Stimulated activated CD4-positive, alpha-beta T cell treated with anti-CD3 and anti-CD28 coated beads, TNF-alpha, amount 100 ng/mL, for 1 hour (primary cell): ENCODE measurements at places on chromosomes 16 and 17.

- no peak for DNase-seq
These were observed 160.6 kb downstream of the CYB561 start for GRCh38 chr17:63285551-63285950.

DNA sequence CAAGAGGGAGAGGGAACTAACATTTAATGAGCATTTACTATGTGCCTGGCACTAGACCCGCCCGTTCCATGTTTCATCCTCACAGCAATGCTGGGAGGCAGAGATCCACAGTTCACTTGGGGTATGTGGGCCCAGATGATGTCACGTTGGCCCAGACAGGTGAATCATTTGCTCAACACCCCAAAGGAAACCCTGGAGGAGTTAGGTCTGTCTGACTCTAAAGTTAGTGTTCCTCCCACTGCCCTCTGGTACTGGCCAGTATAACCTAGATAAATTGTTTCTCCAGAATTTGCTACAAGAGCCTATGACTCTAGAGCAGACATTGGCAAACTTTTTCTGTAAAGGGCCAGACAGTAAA, 164.6 kb downstream of the VPS53 start:
- DNase-seq, result no peak

GRCh38 chr17:41178843-41179616, 1.0 kb upstream of the KRTAP4-2 start:
- no peak for DNase-seq

- DNase-seq, result no peak
These were observed 444.3 kb upstream of the HSBP1 start for GRCh38 chr16:83363521-83363920.

DNA sequence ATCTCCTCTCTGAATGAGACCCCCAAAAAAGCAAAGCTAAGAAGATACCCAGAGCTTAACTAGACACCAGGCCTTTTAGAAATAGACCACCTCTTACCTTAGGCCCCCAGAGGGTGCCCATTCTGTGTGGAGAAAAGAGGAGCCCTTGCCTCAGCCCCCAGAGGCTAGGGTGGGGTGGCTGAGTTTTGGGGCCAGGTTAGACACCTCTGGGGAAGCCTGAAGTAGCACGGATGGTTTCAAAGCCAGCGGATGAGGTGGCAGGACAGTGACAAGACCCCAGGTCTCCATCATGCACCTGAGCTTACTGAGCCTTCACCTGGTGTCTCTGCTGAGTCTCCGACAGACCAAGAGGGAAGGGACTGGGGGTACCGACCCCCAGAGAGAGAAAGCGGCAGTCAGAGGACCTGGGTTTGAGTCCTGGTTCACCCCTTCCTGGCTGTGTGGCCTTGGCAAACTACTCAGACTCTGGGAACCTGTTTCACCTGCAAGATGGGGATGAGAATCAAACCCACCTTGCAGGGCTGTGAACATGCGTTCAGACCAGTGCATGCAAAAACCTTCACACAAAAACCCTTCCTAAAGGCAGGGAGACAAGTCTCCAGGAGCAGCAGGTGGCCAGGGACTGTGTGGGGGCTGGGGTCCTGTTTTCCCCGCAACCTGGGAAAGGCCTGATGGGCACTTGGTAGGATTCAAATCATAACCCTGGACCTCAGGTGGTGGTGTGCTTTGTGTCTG, 7.7 kb downstream of the SCGB1C2 start:
- DNase-seq, result no peak

DNA sequence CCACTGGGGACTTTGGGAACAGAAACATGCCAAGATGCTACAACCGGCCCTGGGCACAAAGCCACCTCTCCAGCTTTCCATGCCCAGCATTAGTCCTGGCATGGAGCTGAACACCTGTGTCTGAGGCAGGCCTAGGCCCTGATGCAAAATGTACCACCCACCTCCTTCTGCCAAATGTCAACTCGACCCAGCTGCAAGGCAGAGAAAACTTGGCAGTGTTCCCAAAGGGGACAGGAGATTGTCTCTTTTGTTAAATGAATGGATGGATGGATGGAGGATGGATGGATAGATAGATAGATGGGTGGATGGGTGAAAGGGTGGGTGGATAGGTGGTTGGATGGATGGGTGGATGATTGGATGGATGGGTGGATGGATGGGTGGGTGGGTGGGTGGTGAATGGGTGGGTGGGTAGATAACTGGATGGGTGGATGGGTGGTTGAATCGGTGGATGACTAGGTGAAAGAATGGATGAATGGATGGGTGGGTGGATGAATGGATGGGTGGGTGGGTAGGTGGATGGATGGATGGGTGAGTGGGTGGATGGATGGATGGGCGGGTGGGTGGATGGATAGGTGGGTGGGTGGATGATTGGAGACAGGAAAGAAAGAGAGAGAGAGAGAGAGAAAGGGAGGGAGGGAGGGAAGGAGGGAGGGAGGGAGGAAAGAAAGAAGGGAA, 73.4 kb upstream of the TNRC6C start:
- no peak for DNase-seq

GRCh38 chr16:48194828-48195556, 39.2 kb upstream of the ABCC12 start:
- no peak for DNase-seq

DNA sequence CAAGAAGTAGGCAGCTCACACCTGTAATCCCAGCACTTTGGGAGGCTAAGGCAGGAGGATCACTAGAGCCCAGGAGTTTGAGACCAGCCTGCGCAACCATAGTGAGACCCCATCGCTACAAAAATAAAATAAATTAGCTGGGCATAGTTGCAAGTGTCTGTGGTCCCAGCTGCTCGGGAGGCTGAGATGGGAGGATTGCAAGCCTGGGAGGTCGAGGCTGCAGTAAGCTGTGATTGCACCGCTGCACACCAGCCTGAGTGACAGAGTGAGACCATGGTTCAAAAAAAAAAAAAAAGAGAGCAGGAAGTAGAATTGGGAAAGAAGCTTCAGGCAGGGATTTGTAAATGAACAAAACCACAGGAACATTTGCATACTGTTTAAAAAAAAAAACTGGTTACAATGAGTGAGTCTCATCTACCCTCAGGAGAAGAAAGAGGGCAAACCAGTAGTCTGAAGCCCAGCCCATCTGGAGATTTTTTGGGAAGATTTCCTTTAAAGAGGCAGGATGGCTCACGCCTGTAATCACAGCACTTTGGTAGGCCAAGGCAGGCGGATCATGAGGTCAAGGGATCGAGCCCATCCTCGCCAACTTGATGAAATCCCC, 7.9 kb downstream of the MPV17L start:
- no peak for DNase-seq

DNA sequence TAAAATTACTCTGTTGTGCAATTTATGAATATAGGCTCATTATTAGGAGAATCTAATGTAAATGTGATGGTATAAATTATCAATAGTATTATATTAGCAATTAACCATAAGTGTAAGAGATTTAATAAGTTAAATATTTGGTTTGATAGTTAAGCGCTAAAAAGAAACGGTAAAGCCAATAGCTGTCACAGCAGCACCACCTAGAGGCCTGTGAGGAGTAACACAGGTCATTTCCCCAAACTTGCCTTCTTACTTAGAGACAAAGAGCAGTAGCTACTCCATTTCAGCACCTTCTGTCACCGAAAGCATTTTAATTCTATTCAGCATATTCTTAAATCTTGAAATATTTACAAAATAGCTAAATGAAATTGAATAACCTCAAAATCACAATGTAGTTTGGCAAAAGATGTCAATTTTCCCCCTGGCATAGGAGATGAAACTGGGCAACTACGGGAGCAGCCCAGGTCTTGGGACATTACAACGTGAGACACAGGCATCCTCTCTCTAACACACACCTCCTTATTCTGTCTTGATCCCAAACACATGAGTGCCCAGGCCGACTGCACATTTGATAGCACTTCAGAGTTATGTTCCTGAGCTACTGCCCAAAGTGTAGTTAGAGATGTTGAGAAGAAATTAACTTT, 14.3 kb upstream of the DYNLRB2 start:
- no peak for DNase-seq

DNA sequence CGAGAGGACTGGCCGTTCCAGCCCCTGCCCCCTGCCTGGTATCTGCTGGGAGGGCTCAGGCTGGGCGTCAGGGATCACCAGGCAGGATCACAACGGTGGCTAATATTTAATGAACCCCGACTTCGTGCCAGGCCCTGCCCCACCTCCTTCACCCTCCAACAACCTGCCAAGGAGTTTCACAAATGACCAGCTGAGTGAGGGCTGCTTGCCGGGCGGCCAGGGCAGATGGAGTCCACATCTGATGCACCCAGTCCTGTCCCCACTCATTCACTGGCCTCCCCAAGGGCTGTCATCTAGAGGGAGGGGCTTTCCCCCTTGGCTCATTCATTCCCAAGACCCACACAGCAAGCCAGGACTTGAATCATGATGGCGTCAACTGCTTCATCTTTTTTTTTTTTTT, 17.5 kb downstream of the UBALD1 start:
- DNase-seq, result no peak

DNA sequence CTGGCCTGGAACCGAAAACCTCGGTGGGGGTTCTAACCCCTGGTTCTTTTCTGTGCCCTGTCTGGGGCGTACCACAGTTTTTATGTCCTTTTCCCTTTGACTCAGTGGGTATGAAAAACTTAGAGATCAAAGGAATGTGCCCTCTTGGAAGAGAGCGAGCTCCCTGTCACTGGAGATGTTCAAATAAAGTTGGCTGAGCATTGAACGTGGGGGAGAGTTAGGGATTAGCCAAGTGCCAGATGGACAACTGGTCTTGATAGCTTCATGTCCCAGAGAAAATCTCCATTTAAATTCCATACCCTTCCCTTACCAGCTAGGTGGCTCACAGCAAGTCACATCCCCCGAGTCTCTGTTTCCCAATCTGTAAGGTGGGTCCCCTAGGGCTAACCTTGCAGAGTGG, 9.5 kb downstream of the ADGRG1 start:
- no peak for DNase-seq

GRCh38 chr16:67349172-67349571, 22.6 kb downstream of the LRRC36 start:
- DNase-seq, result no peak

GRCh38 chr16:87180069-87180468, 137.1 kb downstream of the C16orf95 start:
- no peak for DNase-seq

GRCh38 chr17:62880120-62880519, 72.0 kb upstream of the MARCHF10 start:
- no peak for DNase-seq

- DNase-seq, result no peak
These were observed 231.8 kb upstream of the MON1B start for GRCh38 chr16:76959166-76959565.

DNA sequence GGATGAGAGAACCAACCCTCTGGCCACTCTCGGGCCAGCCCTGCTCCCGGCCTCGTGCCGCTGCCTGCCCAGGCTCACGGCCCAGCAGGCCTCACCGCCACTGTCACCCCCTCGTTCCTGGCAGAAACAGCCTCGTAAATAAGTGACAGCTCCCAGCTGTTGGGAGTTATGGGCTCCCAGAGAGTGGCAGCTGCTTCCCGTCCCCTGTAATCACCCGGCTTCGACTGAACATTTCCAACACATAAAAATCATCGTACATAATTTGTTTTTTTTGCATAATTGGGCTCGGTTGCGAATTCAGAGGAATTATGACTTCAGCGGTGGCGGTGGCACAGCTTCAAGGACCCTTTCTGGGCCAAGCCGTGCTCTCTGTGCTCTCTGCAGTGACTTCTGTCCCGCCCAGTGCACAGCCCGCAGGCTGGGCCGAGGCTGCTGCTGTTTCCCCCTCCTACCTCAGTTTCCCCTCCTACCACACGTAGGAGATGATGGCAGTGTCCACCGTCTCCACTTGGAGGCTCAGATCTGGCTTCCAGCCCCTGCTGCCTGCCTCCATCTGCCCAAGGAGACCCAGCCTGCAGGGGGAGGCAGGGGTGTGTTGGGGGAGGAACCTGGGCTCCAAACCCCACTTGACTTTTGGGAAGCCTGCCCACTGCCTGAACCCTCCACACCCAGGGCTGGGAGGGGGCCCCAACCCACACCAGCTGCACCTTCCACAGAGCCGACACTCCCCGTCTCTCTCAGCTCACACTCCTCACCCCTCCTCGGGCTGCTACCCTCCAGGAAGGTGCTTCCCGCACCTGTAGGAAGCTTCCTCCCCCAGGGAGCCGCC, 84.9 kb downstream of the RTN4RL1 start:
- no peak for DNase-seq

DNA sequence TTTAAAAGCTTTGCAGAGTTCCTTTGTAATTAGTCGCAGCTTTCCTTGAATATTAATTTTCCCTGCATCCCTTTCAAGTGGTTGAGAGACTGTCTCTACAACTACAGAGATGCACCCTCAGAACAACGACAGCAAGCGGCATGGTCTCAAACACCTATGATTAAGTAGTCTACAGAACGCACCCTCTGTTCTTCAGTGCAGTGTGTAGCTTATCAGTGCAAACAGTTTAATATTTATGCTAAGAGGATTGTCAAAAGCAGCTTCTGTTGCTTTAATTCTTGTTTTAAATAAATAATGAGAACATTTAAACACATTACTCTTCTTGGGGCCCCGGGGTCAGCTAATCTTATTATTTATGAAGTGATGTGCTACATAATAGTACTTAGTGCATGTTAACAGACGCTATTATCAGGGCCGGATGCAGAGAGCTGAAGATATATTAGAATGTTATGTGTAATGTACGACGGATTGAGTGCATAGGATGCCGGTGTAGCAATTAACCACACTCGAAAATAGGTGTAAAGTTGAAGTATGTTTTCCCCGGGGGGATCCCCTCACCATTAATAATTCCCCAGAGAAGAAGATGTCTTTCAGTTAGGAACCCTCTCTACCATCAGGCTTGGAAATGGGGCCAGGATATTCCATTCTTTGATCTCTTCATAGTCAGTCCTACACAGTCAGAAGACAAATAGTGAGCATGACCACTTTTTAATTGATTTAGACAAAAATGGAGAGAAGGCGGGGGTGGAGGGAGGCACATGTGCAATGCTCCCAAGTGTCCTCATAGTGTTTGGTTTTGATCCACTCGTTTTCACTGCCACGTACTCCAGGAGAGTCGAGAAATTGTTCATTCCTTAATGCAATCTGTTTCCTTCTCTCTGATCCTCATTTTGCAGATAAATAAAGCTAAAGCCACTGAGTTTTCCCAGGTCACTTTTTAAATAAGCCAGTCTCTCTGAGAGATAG, 176.3 kb downstream of the IRX3 start:
- DNase-seq, result no peak

DNA sequence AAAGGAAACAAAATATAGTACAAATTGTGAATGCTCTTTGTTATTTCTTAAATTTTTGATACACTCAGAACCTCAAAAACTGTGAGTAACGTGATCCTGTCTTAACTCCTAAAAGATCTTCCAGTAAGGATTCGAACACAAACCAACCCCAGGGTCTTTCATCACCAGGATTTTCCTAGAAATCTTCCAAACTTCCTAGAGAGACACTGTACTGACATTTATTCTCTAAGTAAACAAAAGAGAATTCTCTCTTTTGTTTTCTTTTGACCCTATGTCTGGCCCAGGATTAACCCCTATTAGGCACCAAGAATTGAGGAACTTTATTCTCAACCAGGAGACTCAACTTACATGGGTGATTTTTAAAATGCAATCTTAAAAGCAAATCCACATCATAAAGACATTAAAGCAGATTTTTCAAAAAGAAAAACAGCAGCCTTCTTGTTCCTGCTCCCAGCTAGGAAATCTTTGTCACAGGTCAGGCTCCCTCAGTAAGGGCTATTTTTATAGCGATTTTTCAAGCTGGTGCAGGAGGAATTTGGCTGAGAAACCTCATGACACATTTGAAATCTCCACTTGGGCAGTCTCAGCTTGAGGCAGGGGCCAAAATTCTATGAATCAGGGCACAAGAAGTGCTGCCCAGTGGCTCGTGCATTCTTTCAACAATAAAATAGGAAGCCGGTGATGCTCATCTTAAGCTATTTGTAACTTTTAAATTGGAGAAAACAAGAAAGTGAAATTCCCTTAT, 6.2 kb upstream of the SMG1 start:
- no peak for DNase-seq

- DNase-seq, result no peak
These were observed 36.6 kb downstream of the MAF start for GRCh38 chr16:79563921-79564320.

GRCh38 chr16:64339052-64339770, 782.7 kb downstream of the CDH11 start:
- DNase-seq, result no peak
